Pericardium fibroblast (primary cell): ENCODE measurements at places on chromosomes 6 and 20. TPM values are rescaled to one million over a fixed set of nuclear protein-coding genes. Genes with fewer than 3 reads are reported as not detected.

The EYA2 gene
- 0.94 and 3.5 TPM in 2 replicates for total RNA-seq

The TMEM200A gene
- total RNA-seq = 2.6 and 10.4 TPM in 2 replicates

The IL17F gene
- total RNA-seq = not detected in 2 replicates

The RCAN2 gene
- 0.51 TPM in 1 of 2 replicates, not detected in the other for total RNA-seq

The MAS1 gene
- under 0.01 TPM in 1 of 2 replicates, not detected in the other for total RNA-seq

The RAD21L1 gene
- not detected in 2 replicates for total RNA-seq

The NOX3 gene
- total RNA-seq = not detected in 2 replicates

The OPRL1 gene
- 0.93 and 0.94 TPM in 2 replicates for total RNA-seq

The DSP gene
- 0.70 and 1.6 TPM in 2 replicates for total RNA-seq

The FOXF2 gene
- 0.82 and 4.5 TPM in 2 replicates for total RNA-seq

The SULF2 gene
- total RNA-seq = 105 and 169 TPM in 2 replicates
